T-helper 2 cell (primary cell): ENCODE measurements at places on chromosomes 1 and 21.

DNA sequence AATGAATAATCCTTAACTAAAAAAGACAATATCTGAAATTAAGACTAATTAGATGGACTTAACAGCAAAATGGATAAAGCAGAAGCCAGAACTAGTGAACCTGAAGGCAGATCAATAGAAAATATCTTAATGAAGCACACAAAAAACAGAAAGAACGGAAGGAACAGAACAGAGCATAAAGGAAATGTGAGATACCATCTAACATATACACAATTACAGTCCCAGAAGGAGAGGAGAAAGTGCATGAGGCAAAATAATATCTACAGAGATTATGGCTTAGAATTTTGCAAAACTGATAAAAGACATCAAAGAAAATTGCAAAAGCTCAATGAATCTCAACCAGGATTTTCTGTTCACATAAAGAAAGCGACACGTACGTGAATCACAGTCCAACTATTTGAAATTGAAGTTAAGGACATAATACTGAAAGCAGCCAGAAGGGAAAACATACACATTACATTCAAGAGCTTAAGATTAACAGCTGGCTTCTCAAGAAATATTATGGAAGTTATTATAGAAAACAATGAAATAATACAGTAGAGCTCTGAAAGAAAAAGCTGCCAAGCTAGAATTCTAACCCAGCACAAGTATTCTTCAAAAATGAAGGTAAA, 182.0 kb downstream of the CDC42BPA start:
- no peak for DNase-seq

- DNase-seq: no peak
Observed at GRCh38 chr21:31479714-31480113, 135.7 kb upstream of the TIAM1 start.

- DNase-seq: peak; percentile 65
Observed at GRCh38 chr1:19644681-19645410, 735 bp downstream of the NBL1 start.

GRCh38 chr1:60065199-60065598, 8.4 kb downstream of the C1orf87 start:
- no peak for DNase-seq

DNA sequence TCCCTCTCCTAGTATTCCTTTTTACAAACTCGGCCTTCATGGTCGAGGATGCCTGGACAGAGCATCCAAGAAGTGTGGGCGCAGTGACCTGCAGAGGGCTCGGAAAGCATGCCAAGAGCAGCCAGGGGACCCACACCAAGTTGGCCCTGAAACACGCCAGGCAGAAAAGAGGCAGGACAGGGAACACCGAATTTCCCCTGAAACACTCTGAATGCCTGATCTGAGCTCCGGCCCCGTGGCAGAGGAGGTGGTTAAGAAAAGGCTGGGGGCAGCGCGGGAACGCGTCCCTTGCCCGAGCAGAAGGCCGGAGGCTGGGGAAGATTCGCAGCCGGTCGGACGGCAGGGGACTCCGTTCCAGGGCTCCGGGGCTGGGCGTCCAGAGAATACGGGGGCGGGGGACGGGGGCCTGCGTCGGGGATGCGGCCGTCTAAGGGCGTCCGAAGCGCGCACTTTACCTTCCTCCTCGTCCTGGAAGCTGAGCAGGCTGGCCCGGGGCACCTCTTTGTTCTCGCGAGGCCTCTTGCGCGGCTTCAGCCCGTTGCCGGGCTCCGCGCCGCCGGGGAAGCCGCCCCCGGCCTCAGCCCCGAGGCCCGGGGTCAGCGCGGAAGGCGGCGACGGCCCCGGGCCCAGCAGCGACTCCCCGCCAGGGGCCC, 558 bp downstream of the PAXBP1 start:
- DNase-seq: peak; percentile 17

GRCh38 chr1:54566438-54567141, 18.6 kb downstream of the ACOT11 start:
- DNase-seq: no peak

GRCh38 chr1:6053206-6053546, 7.5 kb downstream of the KCNAB2 start:
- DNase-seq: no peak

- no peak for DNase-seq
Observed at GRCh38 chr1:17075470-17076255, 21.8 kb upstream of the SDHB start.

DNA sequence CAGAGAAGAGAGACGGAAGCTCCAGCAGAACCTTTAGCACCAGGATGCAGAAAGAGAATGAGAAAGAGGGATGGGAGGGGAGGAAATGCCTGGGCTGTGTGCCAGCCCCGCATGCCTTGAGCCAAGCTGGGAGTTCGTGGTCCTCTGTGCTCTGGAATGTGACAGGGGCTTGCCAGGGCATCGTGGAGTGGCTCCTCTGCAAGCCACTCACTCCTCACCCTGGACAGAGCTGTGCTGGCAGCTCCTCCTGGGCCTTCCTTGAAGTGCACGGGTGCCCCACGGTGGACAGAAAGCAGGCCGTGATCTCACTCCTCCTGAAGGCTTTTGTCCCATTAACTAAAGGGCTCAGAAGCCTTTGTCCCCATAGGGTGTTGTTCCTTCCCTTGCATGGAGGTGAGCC, 34.8 kb upstream of the PRELP start:
- DNase-seq: no peak

DNA sequence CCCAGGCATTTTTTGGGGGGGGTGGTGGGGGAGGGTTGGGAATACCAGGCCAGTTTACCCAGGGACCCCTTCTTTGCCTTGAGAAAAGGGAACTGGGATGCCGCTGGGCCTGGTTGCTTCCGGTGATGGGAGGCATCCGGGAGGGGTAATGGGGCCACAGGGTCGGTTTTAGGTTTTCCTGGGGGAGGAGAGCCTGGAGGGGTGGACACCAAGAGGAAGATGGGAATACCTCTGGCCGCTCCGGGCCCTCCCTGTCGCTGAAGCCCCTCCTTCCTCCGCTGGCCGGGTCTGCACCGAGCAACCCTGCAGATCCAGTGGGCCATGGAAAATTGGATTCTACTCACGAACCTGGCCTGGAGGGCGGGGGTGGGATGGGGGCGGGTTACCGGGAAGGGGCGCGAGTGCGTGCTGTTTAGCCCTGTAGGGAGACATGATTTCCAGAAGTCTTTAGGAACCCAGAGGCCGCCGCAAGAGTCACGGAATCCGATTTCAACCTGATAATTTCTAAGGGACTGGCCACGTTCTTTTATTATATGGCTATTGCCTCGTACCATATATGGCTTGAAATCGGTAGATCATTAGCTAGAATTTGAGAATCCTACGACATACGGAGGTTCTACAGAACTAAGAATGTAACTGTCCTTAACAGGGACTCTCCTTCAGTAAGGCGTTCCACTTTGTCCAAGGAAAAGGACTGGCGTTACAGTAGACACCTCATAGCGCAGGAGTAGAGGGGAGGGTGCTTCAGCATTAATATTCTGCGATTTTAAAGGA, 749 bp downstream of the AKIRIN1 start:
- no peak for DNase-seq

GRCh38 chr1:224294775-224295174, 35.2 kb downstream of the NVL start:
- no peak for DNase-seq

DNA sequence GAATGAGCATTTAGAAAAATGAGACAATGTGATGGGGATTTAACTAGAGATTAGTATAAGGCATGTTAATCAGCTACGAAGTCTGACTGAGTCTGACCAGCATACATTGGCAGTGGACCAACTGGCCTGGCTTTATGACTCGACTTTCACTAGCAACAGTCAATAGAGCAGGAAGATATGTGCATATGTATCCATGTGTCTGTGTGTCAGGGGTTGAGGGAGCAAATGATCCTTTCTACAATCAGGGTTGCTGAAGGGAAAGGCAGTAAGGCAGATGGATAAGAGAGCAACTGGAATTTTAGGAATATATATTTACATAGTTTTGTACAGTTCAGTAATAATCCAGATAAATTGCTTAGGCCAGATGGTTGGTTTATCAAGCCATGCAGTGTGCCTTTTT, 645.6 kb downstream of the PLA2G4A start:
- no peak for DNase-seq
